Kidney capillary endothelial cell (primary cell): ENCODE measurements at places on chromosomes 12 and 14.

- DNase-seq: no peak
Measured at GRCh38 chr12:102504280-102504679, 23.9 kb upstream of the IGF1 start.

DNA sequence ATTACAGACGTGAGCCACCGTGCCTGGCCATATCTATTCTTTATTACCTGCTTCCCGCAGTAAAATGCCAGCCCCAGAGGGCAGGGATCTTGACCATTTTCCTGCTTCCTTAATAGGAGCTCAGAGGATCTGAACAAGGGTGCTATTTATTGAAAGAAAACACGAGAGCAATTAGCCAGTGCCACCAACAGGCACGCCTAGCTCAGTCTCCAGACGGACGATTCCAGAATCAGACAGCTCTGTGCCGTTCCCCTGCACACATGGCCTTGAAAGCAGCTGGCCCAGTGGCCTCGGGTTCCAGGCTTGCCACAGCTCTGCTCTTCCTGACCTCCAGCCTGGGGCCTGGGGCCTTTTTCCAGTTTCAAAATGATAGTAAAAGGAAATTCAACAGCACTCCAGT is 135.2 kb upstream of the RFLNA start:
- DNase-seq: no peak

- DNase-seq: peak; percentile 19
Measured at GRCh38 chr14:72677664-72678063, 216.2 kb downstream of the DPF3 start.

DNA sequence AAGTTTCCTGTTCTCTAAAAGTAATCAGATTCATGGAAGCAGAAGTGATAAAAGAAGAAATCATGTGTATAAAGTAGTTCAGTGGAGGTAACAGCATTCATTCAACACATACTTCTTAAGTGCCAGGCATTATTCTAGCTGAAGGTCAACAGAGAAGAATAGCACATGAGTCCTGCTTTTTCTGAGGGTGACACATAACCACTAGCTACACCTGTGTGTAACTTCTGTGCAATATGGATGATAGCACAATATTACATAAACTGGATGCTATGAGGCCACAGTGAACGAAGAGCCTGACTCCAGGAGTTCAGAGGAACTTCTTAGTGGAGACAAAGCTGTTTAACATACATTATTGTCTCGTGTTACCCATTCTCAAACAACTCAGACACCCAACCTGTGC is 114.3 kb upstream of the PCED1B start:
- DNase-seq: no peak

DNA sequence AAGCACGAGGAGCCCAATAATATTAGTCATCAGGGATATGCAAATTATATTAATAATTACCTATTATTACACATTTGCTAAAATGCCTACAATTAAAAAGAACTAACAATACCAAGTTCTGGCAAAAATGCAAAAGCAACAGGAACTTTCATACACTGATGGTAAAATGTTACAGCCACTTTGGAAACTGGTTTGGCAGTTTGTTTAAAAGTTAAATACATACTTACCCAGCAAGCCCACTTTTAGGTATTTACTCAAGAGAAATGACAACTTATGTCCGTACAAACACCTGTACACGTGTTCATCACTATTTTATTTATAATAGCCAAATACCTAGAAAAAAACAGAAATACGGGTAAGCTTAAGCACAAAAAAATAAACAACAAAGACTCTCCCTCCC is 17.0 kb downstream of the WDR89 start:
- DNase-seq: no peak

- no peak for DNase-seq
Measured at GRCh38 chr14:102525929-102526497, 16.4 kb upstream of the ANKRD9 start.

DNA sequence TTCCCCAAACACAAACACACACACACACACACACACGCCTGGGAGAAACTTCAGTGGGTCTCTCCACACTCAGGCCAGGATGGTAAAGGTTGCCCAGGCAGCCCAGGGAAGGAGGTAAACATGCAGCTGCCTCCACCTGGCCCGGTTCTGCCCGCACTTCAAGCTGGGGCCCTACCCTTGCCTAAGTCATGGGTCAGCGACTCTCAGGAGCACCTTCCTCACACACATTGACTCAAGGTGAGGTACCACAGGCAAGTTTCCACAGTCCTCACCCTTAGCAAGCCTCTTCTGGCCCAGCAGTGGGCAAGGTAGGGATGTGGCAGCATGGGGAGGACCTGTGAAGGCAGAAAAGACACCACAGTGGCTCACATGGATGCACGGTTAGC is 14.1 kb upstream of the FAIM2 start:
- no peak for DNase-seq
